Esophagus squamous epithelium (tissue), 5 donors: ENCODE measurements at places on chromosomes 16 and 17.
A peak's percentile ranks its signal among the peaks of the same experiment; 100 is the strongest.

DNA sequence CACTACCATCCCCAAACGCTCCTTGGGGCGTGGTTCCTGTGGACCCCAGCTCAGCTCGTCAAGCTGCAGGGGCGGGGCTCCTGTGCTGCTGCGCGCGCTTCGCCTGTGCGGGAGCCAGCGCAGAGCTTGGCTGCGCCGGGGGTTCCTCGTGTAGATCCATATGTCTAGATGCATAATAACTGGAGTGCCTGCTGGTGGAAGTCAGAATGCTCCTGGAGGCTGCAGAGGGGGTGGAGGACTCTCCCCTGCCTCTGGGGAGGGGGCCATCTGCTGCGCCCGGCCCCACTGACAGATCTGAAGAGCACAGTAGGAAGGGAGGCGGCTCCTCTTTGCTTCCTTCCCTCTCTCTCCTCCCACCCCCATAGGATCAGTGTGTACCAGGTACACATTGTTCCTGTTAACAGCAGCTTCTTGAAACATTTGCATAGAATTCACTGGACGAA lies 4.6 kb downstream of the RASD1 start:
- H3K4me1 ChIP-seq: peaks cover 18% of the 10 kb centered on the region
- H3K27me3 ChIP-seq: no peaks in the 10 kb centered on the region
- H3K36me3 ChIP-seq: peaks cover 9% of the 10 kb centered on the region
- no peak overlapping the region for H3K27ac ChIP-seq
- no peak overlapping the region for H3K4me3 ChIP-seq

GRCh38 chr17:58870747-58871146 lies 115.1 kb downstream of the PPM1E start:
- no peaks in the 10 kb centered on the region for H3K36me3 ChIP-seq
- H3K4me1 ChIP-seq: no peaks in the 10 kb centered on the region
- H3K4me3 ChIP-seq: no peak overlapping the region

DNA sequence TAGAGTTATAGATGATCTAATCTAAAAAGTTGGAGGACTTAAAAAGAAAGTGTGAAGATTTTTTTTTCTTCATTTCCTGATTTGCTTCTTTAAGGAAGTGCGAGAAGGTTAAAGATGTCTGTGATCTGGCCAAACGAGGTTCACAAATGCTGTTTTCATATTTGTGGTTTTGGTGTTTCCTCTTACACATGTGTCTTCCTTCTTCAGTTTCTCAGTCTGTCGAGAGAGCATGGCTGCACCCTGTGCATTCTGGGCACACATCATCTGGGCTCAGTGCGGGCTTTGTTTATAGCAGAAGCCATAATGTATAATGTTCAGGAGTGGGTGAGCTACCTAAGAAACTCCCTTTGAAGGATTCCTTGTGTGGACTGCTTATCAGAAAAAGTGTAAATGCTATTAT lies 260.4 kb upstream of the TBX2 start:
- H3K36me3 ChIP-seq: no peaks in the 10 kb centered on the region
- no peak overlapping the region for H3K4me3 ChIP-seq
- H3K27ac ChIP-seq: no peak overlapping the region
- peaks cover 13% of the 10 kb centered on the region for H3K4me1 ChIP-seq
- no peaks in the 10 kb centered on the region for H3K27me3 ChIP-seq
- DNase-seq: no peak

GRCh38 chr17:27502526-27503324 lies 46.5 kb downstream of the KSR1 start:
- H3K27ac ChIP-seq: no peak overlapping the region
- no peaks in the 10 kb centered on the region for H3K27me3 ChIP-seq
- H3K4me1 ChIP-seq: peaks cover 74% of the 10 kb centered on the region
- no peak overlapping the region for H3K4me3 ChIP-seq
- peaks cover 25% of the 10 kb centered on the region for H3K36me3 ChIP-seq

DNA sequence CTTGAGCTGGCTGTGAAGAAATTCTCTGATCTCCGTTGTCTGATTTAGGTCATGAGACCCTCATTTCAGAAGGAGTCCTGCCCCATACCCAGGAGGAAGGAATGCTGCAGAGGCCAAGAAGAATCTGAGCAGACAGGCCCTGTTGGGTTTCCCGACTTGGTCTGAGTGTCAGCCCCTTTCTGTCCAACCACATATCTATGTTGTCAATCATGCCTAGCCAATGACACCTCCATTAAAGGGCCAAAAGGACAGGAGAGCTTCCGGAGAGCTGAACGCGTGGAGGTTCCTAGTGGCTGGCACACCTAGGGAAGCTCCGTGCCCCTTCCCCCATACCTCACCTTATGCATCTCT lies 37.8 kb downstream of the PIMREG start:
- H3K4me1 ChIP-seq: peaks cover under 1% of the 10 kb centered on the region
- no peaks in the 10 kb centered on the region for H3K36me3 ChIP-seq
- H3K27ac ChIP-seq: no peak overlapping the region
- no peak overlapping the region for H3K4me3 ChIP-seq
- no peak for DNase-seq

GRCh38 chr16:81785138-81785924 lies 6.2 kb downstream of the PLCG2 start:
- no peak overlapping the region for H3K27ac ChIP-seq
- no peaks in the 10 kb centered on the region for H3K27me3 ChIP-seq
- H3K36me3 ChIP-seq: no peaks in the 10 kb centered on the region
- DNase-seq: no peak

DNA sequence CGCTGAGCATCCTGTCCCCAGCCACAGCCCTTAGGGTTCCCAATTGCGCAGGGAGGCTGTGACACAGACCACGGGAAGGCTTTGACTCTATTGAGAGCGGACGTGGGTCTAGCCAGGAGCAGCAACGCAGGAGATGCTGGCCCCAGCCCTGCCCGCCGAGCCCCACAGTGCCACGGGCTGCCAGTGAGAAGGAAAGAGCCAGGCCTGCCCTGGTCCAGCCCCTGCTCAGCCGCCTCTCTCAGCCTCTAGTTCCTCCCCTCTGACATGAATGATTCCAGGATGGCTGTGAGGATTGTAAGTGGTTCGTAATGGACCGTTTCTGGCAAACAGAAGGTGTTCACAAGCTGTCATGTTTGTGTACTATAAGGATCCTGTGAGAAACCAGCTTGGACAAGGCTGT lies 2.5 kb downstream of the BHLHA9 start:
- H3K4me1 ChIP-seq: peaks cover 13% of the 10 kb centered on the region
- no peak for DNase-seq
- no peaks in the 10 kb centered on the region for H3K27me3 ChIP-seq
- H3K27ac ChIP-seq: no peak overlapping the region

- H3K36me3 ChIP-seq: peaks cover 42% of the 10 kb centered on the region
- H3K27ac ChIP-seq: peak overlapping the region; percentile 87
- no peaks in the 10 kb centered on the region for H3K27me3 ChIP-seq
- peaks cover 25% of the 10 kb centered on the region for H3K4me1 ChIP-seq
- no peak for DNase-seq
- no peak overlapping the region for H3K4me3 ChIP-seq
Observed at GRCh38 chr16:74450236-74450635, 29.0 kb upstream of the CLEC18B start.

GRCh38 chr16:27745348-27745747 lies 195.4 kb downstream of the KATNIP start:
- no peaks in the 10 kb centered on the region for H3K27me3 ChIP-seq
- H3K36me3 ChIP-seq: no peaks in the 10 kb centered on the region
- no peak for DNase-seq
- H3K4me1 ChIP-seq: peaks cover 5% of the 10 kb centered on the region
- H3K27ac ChIP-seq: no peak overlapping the region

- peaks cover 4% of the 10 kb centered on the region for H3K36me3 ChIP-seq
- no peak overlapping the region for H3K27ac ChIP-seq
- DNase-seq: no peak
- no peaks in the 10 kb centered on the region for H3K27me3 ChIP-seq
- H3K4me3 ChIP-seq: peak overlapping the region; percentile 16
Observed at GRCh38 chr16:58500430-58501241, 693 bp downstream of the NDRG4 start.

GRCh38 chr17:68456339-68457167 lies 743 bp downstream of the WIPI1 start:
- H3K36me3 ChIP-seq: no peaks in the 10 kb centered on the region
- peak overlapping the region; percentile 95 for H3K27ac ChIP-seq
- peak overlapping the region; percentile 75 for H3K4me3 ChIP-seq
- H3K4me1 ChIP-seq: peaks cover 60% of the 10 kb centered on the region

GRCh38 chr17:13735861-13736260 lies 134.1 kb upstream of the HS3ST3A1 start:
- H3K36me3 ChIP-seq: no peaks in the 10 kb centered on the region
- no peak overlapping the region for H3K4me3 ChIP-seq
- H3K27ac ChIP-seq: no peak overlapping the region
- no peak for DNase-seq
- no peaks in the 10 kb centered on the region for H3K27me3 ChIP-seq

GRCh38 chr17:75856062-75856756 lies 1.1 kb upstream of the WBP2 start:
- H3K4me3 ChIP-seq: peak overlapping the region; percentile 87
- H3K27me3 ChIP-seq: no peaks in the 10 kb centered on the region
- H3K36me3 ChIP-seq: peaks cover 19% of the 10 kb centered on the region
- no peak for DNase-seq

- no peak for DNase-seq
- H3K4me1 ChIP-seq: no peaks in the 10 kb centered on the region
- no peak overlapping the region for H3K4me3 ChIP-seq
- H3K27ac ChIP-seq: no peak overlapping the region
- H3K36me3 ChIP-seq: no peaks in the 10 kb centered on the region
Observed at GRCh38 chr17:51997723-51998122, 160.8 kb downstream of the CA10 start.
